ENCODE measurements at places on chromosomes 2 and 18. TPM values are rescaled to one million over a fixed set of nuclear protein-coding genes. Genes with fewer than 3 reads are reported as not detected.

GRCh38 chr2:159208438-159208837 is 78.1 kb downstream of the WDSUB1 start:
- DNase-seq = no peak

DNA sequence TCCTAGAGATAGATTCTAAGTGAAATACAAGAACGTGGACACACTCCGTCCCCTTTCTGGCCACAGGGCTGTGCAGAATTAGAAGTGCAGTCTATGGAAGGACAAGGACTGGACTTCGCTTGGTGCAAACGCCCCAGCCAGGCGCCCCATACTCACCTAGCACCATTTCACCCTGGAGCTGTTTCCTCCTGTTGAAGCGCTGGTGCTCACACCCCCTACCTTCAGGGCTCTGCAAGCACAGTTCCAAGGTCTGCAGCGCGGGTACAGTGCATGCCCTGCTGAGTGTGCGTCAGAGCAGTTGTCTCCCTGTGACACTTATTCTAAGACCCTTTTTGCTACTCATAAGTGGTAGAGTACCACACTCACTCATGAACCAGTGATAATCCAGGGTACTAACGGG is 3.0 kb downstream of the HPCAL1 start:
- DNase-seq = no peak

GRCh38 chr2:236338495-236339184 is 74.4 kb upstream of the ASB18 start:
- no peak for DNase-seq

GRCh38 chr2:75246441-75247167 is 47.3 kb upstream of the TACR1 start:
- no peak for DNase-seq

DNA sequence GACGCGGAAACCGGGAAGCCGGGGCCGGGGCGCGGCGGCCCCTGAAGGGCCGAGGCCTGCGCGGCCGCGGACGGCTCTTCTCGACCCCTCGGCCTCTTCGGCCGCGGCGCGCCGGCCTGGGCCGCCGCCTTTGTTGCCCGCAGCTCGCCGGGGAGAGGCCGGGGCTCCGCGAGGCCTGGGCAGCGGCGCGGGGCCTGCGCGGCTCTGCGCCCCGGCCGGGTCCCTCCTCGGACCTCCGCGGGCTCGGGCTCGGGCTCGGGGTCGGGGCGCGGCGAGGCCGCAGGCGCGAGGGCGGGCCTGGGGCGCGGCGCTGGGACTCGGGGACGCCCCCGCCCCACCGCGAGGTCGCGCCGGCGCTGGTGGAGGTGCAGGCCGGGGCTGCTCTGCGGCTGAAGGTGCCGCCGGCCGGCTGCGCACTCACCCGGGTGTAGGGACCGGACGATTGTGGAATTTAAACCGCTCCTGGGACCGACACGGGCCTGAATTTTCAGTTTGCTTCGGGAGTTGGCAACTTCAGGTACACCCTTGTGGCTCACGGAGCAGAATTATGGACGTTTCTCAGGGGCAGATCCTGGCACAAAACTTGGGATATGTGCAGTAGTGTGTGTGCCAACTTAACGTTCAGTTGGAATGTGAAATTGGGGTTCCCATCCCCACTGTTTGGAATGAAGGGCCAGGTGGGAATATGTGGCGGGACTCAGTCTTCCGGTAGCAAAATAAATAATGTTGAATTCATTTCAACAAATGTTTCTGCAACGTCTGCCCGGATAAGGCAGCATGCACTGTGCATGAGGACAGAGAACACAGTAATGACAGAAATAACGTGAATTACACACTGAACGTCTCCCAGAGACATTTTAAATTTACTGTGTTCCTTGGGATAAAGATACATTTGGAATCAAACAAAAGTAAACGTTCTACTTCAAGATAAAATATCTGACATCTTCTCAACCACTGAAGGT is 787 bp downstream of the SOCS6 start:
- DNase-seq = no peak

PPP4R1 gene
- total RNA-seq = 162 TPM

CNTNAP5 gene
- total RNA-seq = not detected

LCT gene
- total RNA-seq = not detected
